Activated T-cell treated with anti-CD3 and anti-CD28 coated beads, Interleukin-2, amount 50 U/mL, for 24 hours (primary cell): ENCODE measurements at places on chromosomes 5 and 9.
A peak's percentile ranks its signal among the peaks of the same experiment; 100 is the strongest.

DNA sequence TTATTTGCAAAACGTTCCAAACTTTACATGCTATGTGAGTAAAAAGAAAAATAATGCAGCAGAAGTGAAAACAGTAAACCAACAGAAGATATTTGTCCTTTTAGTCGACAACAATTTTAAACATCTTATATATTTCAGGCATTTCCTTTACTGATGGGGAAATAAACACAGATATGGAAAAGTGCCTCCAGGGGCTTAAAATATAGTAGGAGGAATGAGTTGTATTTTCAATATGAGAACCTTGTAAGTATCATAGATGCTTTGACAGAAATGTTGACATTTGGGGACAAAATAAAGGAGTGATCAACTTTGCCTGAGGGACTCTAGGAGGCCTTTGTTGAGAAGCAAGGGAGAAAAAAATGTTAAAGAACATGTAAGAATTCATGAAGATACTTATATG, 1043.5 kb downstream of the CDH12 start:
- H3K4me1 ChIP-seq: no peaks in the 10 kb centered on the region
- H3K27ac ChIP-seq: no peak overlapping the region
- H3K27me3 ChIP-seq: no peaks in the 10 kb centered on the region

- no peaks in the 10 kb centered on the region for H3K4me1 ChIP-seq
- no peak for DNase-seq
- H3K4me3 ChIP-seq: no peak overlapping the region
- H3K27ac ChIP-seq: no peak overlapping the region
- no peaks in the 10 kb centered on the region for H3K27me3 ChIP-seq
- peaks cover 74% of the 10 kb centered on the region for H3K36me3 ChIP-seq
Measured at GRCh38 chr9:7001571-7001970, 243.8 kb downstream of the KDM4C start.

DNA sequence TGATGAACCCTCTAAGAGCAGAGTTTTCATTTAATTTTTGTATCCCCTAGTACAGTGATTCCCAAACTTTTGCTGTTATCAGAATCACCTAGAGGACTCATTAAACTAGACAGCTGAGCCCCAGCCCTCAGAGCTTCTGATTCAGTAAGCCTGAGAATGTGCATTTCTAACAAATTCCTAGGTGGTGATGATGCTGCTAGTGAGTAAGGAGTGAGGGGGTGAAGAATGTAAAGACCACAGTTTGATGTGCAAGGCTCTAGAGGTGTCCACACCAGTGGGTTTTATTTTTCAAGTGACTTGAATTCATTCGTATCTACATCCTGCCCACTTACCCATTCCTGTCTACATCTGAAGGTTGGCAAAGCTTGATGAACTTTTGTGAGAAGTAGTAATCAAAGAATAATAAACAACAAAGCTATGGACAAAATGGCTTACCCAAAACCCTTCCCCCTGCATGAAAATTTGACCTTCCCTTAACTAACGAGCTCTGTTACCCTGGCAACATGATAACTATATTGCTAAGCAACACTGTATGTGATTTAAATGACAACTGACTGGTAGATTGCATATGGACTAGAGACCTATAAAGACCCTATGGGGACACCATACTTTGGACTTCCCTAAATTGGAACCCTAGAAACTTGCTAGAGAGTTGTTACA, 35.2 kb downstream of the DTWD2 start:
- no peak overlapping the region for H3K27ac ChIP-seq
- no peak for DNase-seq
- H3K4me3 ChIP-seq: no peak overlapping the region

DNA sequence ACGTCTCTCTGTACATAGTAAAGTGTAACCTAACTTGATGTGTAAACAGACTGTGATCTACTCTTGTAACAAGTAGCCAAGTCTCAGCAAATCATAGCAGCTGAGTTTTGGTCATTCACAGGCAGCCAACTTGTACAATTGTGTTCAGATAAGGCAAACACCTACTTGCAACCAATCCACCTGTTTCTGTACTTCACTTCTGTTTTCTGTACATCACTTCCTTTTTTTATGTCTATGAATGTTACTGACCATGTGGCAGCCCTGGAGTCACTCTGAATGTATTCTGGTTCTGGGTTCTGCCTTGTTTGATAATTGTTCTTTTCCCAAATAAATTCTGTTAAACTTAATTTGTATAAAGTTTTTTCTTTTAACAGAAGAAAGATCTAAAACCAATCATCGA, 26.0 kb downstream of the RLN2 start:
- H3K4me1 ChIP-seq: no peaks in the 10 kb centered on the region
- H3K27ac ChIP-seq: no peak overlapping the region
- no peak for DNase-seq
- no peaks in the 10 kb centered on the region for H3K36me3 ChIP-seq
- no peak overlapping the region for H3K4me3 ChIP-seq

- no peaks in the 10 kb centered on the region for H3K27me3 ChIP-seq
- H3K4me3 ChIP-seq: no peak overlapping the region
- DNase-seq: no peak
- H3K4me1 ChIP-seq: no peaks in the 10 kb centered on the region
- no peaks in the 10 kb centered on the region for H3K36me3 ChIP-seq
- no peak overlapping the region for H3K27ac ChIP-seq
Measured at GRCh38 chr5:4674166-4674565, 466.0 kb upstream of the ADAMTS16 start.

DNA sequence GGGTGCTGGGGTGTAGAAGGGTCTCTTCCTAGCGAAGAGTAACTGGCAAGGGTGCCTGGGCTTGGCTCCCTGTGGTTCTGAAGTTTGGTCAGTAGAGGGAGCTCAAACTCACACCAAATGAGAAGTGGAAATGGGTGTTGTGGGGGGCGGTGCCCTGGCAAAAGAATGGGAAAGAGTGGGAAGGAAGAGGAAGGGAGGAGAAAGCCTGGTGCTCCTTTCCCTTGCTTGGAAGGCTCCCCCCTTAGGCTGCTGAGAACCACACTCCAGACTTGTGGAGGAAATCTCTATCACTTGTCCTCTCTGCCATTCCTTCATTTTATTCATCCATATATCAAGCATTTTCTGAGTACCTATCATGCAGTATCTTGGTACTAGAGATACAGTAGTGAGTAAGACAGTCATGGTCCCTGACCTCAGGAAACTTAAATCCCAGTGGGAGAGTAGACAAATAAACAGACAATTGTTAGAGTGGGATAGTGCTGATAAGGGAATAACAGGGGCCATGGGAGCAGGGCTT, 13.0 kb downstream of the SLC4A9 start:
- H3K4me1 ChIP-seq: no peaks in the 10 kb centered on the region
- H3K27ac ChIP-seq: no peak overlapping the region
- H3K27me3 ChIP-seq: no peaks in the 10 kb centered on the region
- no peak overlapping the region for H3K4me3 ChIP-seq

GRCh38 chr5:129172580-129172979, 78.0 kb downstream of the ISOC1 start:
- DNase-seq: no peak
- H3K4me3 ChIP-seq: no peak overlapping the region
- H3K36me3 ChIP-seq: no peaks in the 10 kb centered on the region
- no peaks in the 10 kb centered on the region for H3K4me1 ChIP-seq
- H3K27me3 ChIP-seq: no peaks in the 10 kb centered on the region
- H3K27ac ChIP-seq: no peak overlapping the region

- no peaks in the 10 kb centered on the region for H3K27me3 ChIP-seq
- H3K27ac ChIP-seq: peak overlapping the region; percentile 9
- peaks cover 67% of the 10 kb centered on the region for H3K4me1 ChIP-seq
- peaks cover 53% of the 10 kb centered on the region for H3K36me3 ChIP-seq
Measured at GRCh38 chr9:99137225-99137624, 32.3 kb downstream of the TGFBR1 start.

GRCh38 chr5:55411876-55412275, 104.1 kb downstream of the MTREX start:
- H3K4me3 ChIP-seq: no peak overlapping the region
- DNase-seq: no peak
- peaks cover 26% of the 10 kb centered on the region for H3K4me1 ChIP-seq
- H3K36me3 ChIP-seq: peaks cover 75% of the 10 kb centered on the region

DNA sequence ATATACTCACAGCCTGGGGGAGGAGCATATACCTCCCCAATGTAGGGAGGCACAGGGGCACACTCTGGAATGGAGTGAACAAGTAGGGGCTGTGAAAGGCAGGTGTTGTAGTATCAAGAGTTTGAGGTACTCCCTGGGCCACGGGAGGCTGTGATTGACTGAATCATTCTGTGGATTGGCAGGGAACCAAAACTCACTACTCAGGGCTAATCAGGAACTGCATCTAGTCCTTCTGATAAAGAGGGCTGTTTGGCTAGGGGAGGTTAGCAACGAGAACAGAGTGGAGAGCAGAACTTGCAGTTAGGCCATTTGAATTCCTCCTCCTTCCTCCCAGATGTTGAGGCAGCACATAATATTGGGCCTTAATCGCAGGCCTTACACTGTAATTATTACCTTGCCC, 369.2 kb upstream of the MPDZ start:
- no peaks in the 10 kb centered on the region for H3K4me1 ChIP-seq
- no peak overlapping the region for H3K4me3 ChIP-seq
- no peak for DNase-seq
- no peaks in the 10 kb centered on the region for H3K27me3 ChIP-seq
